Lower leg skin (tissue), 4 donors: ENCODE measurements at places on chromosomes 13 and 19.

GRCh38 chr19:23716792-23717191 is 29.8 kb upstream of the ZNF675 start:
- no peak for DNase-seq

GRCh38 chr13:108425056-108425455 is 155.5 kb downstream of the TNFSF13B start:
- no peak for DNase-seq

- no peak for DNase-seq
Measured at GRCh38 chr19:51461723-51462161, 3.5 kb upstream of the SIGLEC8 start.

DNA sequence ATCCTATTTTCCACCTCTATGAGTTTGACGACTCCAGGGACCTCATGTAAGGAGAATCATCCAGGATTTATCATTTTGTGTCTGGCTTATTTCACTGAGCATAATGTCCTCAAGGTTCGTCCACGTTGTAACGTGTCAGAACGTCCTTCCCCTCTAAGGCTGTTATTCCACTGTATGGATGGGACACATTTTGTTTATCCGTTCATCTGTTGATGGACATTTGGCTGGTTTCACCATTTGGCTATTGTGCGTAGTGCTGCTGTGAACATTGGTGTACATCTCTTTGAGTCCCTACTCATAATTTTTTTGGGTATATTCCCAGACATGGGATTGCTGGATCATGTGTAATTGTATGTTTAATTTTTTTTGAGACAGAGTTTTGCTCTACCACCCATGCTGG is 21.5 kb downstream of the CRTC1 start:
- no peak for DNase-seq

- DNase-seq = no peak
Measured at GRCh38 chr13:33636243-33636642, 181.7 kb upstream of the RFC3 start.

GRCh38 chr19:54199401-54199800 is 1.3 kb upstream of the RPS9 start:
- DNase-seq = no peak

DNA sequence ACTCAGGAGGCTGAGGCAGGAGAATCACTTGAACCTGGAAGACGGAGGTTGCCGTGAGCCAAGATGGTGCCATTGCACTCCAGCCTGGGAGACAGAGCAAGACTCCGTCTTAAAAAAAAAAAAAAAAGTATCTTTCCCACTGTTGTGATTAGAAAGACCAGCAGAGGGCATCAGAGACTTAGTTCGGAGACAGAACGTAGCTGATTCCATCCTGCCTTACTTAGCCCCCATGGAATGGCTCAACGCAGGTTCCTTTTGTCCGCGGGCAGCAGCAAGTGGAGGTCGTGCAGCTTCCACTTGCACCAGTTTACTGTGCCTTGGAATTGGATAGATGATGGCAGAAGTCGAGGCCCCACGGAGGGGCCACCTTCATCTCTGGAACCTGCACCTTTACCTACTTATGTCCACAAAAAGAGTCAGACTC is 8.1 kb downstream of the TIMM29 start:
- DNase-seq = no peak

- DNase-seq = no peak
Measured at GRCh38 chr13:105894697-105895096, 640.8 kb downstream of the EFNB2 start.
